ENCODE measurements at places on chromosomes 4 and X.

DNA sequence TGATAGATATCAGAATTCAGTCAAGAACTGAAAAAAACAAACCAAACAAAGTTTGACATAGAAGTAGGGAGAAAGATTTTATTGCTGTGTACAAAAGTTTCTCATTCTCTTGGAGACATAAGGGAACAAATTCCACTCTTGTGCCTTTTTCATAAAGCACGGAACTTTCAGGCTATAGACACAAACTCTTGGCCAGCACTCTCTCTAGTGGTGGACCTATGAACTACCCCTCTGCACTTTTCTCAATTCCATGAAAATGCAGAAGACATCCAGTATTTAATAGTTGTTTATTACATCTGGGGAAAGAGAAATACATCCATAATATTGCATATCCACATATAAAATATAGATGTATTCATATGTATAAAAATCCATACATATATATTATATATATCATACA, 291.6 kb upstream of the HS3ST1 start:
- DNase-seq: peak; percentile 45

GRCh38 chr4:73751166-73751565, 10.8 kb downstream of the CXCL8 start:
- peak; percentile 33 for DNase-seq

DNA sequence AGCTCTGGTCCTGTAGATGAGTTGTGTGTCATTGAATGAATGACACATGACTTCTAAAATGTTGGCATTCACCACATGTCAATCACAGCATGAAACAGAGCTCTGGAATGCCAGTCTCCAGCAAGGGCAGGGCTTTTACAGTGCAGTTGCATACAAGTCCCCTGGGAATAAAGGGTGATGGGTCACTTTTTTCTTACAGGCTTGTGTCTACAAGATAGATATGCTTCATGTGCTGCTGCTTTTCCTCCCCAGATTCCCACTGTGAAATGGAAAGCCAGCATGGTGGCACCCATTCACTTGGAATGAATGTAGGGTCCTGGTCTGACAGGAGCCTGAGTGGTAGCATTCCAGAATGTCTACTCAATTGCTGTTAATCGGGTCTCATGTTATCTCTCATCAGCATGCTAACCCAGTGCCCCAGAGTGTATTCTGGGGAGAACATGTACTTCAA, 159.1 kb upstream of the KIT start:
- no peak for DNase-seq

DNA sequence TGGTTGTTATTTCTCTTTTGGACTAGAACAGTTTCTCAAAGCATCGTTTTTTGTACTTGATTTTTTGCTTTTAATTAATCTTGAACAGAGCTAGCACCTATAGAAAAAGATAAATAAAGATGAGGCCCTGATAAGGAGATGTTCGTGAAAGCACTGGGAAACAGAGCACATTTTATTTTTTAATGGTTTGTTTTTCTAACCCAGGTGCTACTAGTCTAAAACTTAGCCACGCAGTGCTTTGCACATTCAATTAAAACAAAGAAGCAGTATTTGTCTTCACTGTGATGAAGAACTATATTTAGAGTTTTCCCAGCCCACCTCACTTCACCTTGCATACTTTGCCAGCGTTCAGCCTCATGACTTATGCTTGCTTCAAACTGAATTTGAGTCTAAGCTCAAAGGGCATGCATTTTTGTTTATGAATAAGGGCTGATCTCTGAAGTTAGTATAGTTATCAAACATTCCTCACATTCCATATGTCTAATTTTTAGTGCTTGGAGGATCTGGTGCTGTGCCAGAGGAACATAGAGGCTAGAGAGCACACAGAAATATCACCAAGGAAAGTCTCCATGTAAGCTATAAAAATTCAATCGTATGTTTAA, 76.7 kb downstream of the WWC2 start:
- DNase-seq: no peak

DNA sequence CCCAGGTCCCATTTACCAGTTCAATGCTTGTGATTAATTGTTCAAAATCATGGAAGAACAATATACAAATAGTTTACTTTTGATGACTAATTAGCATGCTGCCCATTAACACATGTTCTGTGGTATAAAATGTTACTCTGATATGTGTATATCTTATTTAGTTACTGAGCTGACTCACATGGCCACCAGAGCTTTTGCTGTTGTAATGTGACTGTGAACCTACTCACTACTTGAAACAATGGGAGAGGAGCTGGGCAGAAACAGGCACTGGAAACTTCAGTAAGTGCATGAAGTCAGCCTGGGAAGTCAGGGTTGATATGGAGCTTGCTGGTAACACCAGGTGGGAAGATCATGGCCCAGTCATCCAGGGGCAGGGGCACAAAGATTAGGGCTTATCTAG, 72.7 kb upstream of the MAD2L1 start:
- no peak for DNase-seq

DNA sequence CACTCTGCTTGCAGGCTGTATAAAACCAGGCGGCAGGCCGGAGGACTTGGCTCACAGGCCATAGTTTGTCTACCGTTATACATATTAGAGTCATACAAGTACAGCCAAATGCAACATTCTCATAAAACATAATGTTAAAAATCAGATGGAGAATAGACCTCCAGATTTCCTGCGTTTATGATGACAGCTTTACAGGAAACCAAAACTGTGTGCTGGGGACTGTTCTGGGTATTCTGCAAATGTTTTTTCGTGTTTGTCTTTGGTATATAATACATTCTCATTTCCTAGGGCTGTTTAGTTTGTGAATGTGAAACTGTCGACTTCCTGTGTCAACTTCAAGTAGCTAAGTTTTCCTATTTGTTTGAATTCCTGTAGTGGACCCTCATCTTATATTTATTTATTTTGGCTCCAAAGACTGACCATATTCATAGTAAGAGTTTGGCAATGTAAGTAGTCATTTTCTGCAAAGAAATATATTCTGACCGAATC, 79.5 kb upstream of the FAM9C start:
- no peak for DNase-seq

DNA sequence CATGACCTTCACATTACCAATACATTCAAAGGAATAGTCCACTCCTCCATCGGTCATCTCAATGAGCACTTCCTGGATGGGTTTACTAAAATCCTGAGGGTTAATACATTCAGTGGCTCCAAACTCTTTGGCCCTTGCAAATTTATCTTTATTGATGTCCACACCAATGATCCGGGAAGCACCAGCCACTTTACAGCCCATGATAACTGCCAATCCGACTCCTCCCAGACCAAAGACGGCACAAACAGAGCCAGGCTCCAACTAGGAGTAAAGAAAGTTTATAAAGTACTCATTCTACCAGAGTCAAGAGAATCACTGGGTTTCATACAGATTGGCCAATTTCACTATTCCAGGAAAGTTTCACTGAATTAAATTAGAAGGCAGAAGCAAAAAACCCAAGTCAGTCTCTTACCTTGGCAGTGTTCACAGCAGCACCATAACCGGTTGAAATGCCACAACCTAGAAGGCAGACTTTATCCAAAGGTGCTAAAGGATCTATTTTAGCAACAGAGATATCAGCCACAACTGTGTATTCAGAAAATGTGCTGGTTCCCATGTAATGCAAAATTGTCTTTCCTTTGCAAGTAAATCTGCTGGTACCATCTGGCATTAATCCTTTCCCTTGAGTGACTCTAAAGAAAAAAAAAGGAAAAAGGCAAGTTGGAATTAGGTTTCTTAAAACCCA, 12.2 kb downstream of the ADH5 start:
- DNase-seq: no peak

DNA sequence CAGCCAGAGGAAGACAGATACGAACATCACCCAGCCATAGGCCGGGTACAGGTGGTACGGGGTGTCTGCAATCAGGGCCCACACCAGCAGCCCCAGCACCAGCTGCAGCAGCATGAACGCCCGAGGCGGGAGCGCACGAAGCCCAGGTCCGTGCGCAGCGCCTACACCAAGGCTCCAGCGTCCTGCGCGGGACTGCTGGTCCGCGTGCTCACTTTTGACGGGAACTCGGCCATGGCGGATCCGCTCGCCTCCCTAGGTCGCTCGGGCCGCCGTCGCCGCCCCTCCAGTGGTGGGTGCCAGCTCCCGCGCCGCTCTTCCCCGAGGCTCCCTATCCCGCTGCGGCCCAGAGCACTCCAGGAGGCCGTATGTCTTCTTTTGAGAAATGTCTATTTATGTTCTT, 181.2 kb upstream of the DIPK2B start:
- no peak for DNase-seq

- no peak for DNase-seq
These were observed 100.3 kb downstream of the TENM3 start for GRCh38 chr4:182343453-182343852.

GRCh38 chr4:77201343-77201742, 44.3 kb downstream of the CCNG2 start:
- DNase-seq: no peak

- DNase-seq: no peak
These were observed 10.1 kb upstream of the FMR1 start for GRCh38 chrX:147901461-147902126.

DNA sequence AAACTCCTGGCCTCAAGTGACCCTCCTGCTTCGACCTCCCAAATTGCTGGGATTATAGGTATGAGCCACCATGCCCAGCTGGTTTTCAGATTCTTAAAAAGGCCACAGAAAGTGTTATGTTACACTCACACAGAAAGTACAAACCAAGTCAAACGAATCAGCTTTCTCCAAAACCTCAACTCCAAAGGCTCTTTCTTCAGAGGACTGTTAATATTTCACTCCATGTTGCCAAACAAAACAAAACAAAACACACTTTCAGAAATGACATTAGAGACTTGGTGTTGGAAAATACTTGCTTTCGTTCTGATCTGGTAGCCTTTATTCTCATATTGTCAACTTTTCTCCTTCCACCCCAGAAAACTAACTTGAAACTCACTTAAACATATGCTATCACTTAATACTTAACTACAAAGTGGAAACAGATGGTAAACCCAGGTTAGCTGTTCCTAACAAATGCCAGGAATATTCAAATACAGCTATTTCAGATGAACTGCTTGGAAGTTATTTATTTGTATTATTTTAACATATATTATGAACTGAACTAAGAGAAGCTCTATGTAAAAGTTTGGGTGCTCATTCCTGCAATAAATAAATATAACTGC, 34.7 kb downstream of the RLIM start:
- no peak for DNase-seq

DNA sequence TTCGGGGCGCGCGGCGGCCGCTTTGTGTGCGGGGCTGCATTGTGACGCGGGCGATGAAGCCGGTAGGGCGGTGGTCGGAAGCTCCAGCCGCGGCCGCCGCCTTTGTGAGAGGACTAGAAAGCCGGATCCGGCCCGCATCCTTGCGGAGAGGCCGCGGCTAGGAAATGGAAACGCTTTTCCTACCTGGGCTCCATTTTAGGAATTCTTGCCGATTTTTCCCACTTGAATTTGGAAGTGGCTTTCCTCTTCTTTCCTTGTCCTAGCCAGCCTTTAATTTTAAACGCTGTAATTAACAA, 708 bp downstream of the TMSB4X start:
- DNase-seq: no peak

DNA sequence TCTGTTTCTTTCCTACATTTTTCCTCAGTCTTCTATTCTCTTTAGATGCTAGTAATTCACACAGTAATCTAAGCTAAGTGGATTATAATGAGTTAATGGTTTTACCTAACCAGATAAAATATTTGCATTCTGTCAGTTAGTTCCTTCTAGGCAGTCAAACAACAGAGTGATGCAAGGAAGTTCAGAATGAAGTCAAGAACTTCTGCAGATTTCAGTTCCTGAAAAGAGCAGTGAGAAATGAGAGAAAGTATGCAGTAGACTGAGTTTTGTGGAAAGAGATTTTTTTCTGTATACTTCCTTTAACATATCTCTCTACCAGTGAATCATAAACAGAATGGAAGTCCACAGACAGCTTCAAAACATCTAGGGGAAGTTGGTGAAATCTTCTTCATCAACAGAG, 774.0 kb upstream of the POU3F4 start:
- no peak for DNase-seq

GRCh38 chr4:76339364-76339763, 32.8 kb downstream of the STBD1 start:
- no peak for DNase-seq

DNA sequence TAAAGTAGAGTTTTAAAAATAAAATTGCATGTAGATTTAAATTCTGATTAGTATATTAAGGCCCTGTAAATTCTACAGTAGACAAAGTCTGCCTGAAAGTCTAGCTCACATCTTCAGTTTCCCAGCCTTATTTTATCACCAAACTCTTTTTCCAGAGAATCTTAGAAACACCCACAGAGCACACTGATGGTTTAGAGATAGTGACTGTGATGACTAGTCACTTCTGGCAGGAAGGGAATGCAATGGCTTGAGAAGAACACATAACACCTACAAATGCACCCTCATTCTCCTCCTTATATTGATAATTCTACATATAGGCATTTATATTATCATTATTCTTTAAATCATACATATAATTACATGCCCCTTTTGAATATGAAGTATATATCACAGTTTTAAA, 232.9 kb downstream of the ARAP2 start:
- no peak for DNase-seq

GRCh38 chr4:178136736-178137345, 694.6 kb upstream of the AGA start:
- DNase-seq: no peak

DNA sequence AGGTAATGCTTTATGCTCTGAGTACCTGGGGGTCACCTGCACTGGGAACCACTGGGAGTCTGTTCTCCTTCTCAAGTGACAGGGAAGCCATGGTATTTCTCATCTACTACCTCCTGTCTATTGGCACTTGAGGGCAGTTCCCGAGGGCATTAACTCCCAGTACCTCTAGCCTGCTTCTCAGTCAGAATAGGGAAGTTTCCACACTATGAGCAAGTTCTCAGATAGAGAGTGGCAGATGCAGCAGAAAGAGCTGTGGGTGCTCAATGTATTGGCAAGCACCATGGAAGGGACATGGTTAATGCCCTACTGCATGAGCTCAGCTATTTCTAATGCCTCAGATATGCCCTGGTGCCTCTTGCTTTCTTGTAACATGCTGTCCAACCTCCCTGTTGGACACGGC, 74.1 kb downstream of the ANOS1 start:
- no peak for DNase-seq

DNA sequence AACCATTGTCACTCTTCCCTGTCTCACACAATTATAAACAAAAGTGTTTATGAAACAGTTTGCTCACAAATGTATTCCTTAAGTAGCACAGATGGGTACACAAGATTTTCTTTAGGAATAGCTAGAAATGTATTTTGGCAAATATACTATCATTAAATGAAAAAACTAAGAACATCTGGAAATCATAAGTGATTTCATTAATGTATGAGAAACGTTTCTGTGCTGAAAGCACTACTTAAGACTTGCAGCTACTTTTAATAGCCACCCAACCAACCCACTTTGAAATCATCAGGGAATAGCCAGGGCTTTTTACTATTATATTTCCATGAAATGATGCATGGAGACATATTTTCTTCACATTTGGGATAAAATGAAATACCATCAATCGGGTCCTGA, 62.3 kb upstream of the NAP1L5 start:
- no peak for DNase-seq

GRCh38 chr4:154511981-154512380, 20.4 kb upstream of the DCHS2 start:
- no peak for DNase-seq

- no peak for DNase-seq
These were observed 92.3 kb upstream of the TLL1 start for GRCh38 chr4:165780735-165781134.

- no peak for DNase-seq
These were observed 4.4 kb downstream of the CDK16 start for GRCh38 chrX:47222751-47223350.

GRCh38 chr4:170446782-170447181, 357.0 kb upstream of the AADAT start:
- no peak for DNase-seq
